Breast epithelium (tissue), 4 donors: ENCODE measurements at places on chromosomes 7 and 10. TPM values are rescaled to one million over a fixed set of nuclear protein-coding genes. Genes with fewer than 3 reads are reported as not detected.

GRCh38 chr10:129089341-129089740, 377.7 kb upstream of the MGMT start:
- no peak for DNase-seq

DNA sequence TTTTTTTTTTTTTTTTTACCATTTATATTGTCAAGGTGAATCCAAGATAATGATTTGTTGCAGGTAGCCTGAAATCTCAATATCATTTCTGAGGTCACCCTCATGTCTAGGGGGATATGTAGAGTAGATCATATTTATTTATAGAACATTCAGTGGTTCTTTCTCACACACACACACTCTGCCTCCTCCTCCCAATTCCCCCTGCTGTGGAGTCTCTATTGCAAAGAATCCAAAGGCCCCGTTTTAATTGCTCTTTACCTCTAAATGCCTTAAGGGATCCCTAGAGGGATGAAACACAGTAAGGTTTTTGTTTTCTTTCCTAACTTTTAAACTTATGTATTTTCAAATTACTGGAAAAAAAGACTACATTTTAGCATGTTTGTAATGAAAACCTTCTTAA, 170.0 kb downstream of the PRKG1 start:
- DNase-seq, result no peak

GRCh38 chr7:141495057-141495456, 56.2 kb upstream of the AGK start:
- DNase-seq, result no peak

GRCh38 chr10:53023411-53023810, 250.8 kb upstream of the MBL2 start:
- DNase-seq, result no peak

DNA sequence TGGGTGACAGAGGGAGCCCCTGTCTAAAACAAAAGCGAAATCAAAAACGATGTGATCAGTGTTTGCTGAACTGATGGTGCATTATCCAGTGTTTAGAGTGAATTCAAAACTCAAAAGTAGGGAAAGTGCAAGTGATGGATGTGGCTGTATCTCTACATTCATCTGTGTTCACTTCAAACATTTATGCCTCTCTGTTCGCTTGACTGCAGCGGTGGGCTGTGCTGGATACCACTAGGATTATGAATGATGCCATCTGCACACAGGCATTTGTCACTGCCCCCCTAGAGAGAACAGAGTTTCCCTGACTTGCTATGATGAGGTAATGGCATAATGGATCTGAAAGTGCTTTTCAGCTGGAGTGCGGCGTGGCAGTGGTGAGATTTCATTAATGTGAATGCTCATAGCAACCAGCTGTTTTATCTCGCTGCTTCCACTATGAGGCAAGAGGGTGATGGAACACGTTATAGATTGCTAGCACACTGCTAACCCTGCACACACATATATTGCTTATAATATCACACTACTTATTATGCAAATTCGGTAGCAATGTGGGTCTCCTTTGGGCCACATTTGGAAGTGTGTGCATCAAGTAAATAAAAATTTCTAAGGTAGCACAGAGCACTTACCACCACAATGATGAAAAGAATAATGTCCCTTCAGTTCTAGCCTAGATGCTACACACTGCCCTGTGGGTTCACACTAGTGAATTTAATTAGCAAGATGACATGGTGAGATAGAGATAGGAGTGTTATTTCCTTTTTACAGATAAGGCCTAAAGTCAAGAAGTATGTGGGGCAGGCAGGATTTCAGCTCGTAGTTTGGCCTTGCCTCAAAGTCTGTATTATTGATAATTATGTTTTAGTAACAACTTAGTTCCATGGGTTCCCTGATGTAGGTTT, 164.7 kb downstream of the CAMK1D start:
- no peak for DNase-seq

GRCh38 chr7:157404845-157405481, 68.2 kb downstream of the DNAJB6 start:
- peak; percentile 67 for DNase-seq

- DNase-seq, result no peak
Measured at GRCh38 chr10:100731407-100732240, 13.8 kb upstream of the PAX2 start.

DNA sequence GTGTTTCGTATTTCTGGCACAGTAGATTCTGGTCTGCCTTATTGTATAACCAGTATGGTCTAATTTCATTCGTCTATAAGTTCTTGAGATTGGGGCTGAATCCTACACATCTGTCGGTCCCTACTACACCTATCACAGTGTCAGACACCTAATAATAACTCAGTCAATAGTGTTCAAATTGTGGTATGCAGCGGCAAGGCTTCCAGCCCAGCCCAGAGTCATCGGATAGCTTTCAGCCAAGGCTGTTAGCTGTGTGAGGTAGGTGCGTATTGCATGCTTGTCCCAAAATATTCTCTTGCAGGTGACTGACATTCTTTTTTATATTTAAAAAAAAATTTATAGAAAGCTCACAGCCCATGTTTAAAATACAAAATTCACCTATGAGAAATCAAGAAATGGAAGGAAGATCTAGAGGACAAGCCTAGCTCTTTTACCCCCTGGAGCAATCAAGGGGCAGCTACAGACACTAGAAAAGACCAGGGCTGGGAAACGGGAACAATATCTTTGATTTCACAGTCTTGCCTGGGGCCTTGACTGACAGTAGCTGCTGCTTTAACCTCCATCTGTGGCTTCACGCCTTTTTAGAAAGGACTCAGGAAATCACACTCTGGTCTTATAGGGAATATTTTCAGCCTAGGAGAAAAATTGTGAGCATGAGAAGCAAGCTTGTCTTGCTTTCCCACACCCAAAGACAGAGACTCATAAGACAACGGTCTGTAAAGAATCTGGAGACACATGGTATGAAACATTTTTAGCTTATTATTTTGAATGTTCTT, 9.5 kb upstream of the ASB4 start:
- no peak for DNase-seq

DNA sequence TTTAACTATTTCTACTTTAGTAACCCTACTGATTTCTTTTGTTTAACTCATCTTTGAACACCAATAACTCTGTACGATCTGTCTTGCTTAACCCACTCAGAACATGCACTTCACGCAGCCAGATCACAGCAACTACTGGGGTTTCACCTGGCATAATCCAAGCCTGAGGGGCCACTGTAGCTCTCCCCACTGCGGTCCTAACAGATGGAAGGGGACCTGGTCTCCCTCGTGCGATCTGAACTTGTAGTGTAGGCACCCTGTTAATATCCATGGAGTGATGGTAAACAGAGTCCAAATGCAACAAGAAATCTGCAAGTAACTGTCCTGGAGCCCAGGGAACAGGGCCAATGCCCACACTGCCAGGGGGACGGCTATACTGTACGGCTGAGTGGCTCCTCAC, 45.5 kb downstream of the INSIG1 start:
- no peak for DNase-seq

GRCh38 chr7:37234928-37235327, 213.7 kb downstream of the ELMO1 start:
- DNase-seq, result no peak

GRCh38 chr10:32979041-32979440, 21.0 kb upstream of the ITGB1 start:
- DNase-seq, result no peak

DNA sequence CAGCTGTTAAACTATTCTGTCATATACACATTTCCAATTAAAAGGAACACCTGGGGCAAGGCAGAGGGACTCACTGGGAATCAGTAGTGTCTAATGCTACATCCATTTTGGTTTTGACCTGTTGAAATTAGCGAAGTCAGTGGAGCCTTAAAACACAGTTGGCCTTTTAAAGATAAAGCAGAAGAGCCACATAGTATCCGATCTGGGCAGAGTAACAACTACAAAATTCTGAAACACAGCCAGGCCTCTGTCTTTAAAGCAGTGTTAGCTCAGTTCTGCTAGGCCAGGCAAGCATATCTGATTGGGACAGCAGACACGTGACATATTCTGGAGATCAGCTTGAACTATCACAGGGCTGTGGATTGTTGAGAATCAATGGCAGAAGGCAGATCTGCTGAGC, 117.5 kb upstream of the WNT16 start:
- no peak for DNase-seq

THSD7A gene
- total RNA-seq, result 4.0 TPM

SCART1 gene
- 1.4 TPM for total RNA-seq

NUTM2B gene
- total RNA-seq, result 0.16 TPM

DYNC1I1 gene
- total RNA-seq, result 5.7 TPM
